ENCODE measurements at places on chromosomes 6 and 20.

DNA sequence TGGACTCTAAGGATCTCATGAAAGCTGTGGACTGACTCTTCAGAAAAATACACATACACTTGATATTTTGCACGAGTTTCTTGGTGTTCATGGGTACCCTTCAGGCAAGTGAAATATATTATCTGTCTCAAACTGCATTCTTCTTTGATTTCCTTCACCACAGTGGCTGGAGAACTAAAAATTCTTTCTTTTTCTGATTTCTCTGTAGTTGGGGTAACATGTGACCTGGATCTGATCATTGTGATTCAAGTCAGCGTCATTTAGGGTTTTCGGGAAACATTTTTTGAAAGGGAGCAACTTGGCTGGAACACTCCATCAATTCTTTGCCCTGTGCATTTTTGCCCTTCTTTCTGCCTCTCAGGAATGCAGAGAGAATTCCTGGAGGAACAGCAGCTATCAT lies 205.8 kb downstream of the OR2B2 start:
- peaks cover 53% of the 10 kb centered on the region for H3K36me3 ChIP-seq
- no peak for DNase-seq
- no peak overlapping the region for H3K27ac ChIP-seq
- H3K4me3 ChIP-seq = no peak overlapping the region
- H3K4me1 ChIP-seq = no peaks in the 10 kb centered on the region
- no peaks in the 10 kb centered on the region for H3K27me3 ChIP-seq

GRCh38 chr6:31907158-31907813 lies 5.4 kb upstream of the ZBTB12 start:
- H3K4me3 ChIP-seq = no peak overlapping the region
- DNase-seq = no peak
- H3K27me3 ChIP-seq = no peaks in the 10 kb centered on the region
- no peak overlapping the region for H3K27ac ChIP-seq
- H3K36me3 ChIP-seq = no peaks in the 10 kb centered on the region

DNA sequence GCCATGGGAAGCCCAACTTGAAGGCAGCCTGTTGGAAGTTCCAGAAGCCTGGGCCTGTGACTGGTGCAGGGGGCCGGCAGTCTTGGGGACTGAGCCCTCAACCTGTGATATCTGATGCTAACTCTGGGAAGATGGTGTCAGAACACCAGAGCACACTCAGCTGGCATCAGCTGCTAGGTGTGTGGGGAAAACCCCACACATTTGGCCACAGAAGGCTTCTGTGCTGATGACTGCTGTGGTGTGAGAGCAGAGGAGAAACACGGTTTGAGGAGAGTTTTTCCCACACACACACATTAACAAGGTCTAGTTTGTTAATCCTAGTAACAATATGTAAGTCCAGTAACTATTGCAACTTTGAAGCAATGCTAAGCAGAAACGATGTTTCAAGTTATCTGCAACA lies 78.0 kb downstream of the PSMB1 start:
- no peaks in the 10 kb centered on the region for H3K27me3 ChIP-seq
- H3K36me3 ChIP-seq = no peaks in the 10 kb centered on the region
- DNase-seq = no peak
- H3K27ac ChIP-seq = no peak overlapping the region

GRCh38 chr6:93580446-93580845 lies 161.1 kb upstream of the EPHA7 start:
- H3K36me3 ChIP-seq = no peaks in the 10 kb centered on the region
- H3K4me1 ChIP-seq = no peaks in the 10 kb centered on the region
- H3K4me3 ChIP-seq = no peak overlapping the region
- DNase-seq = no peak
- H3K27ac ChIP-seq = no peak overlapping the region

DNA sequence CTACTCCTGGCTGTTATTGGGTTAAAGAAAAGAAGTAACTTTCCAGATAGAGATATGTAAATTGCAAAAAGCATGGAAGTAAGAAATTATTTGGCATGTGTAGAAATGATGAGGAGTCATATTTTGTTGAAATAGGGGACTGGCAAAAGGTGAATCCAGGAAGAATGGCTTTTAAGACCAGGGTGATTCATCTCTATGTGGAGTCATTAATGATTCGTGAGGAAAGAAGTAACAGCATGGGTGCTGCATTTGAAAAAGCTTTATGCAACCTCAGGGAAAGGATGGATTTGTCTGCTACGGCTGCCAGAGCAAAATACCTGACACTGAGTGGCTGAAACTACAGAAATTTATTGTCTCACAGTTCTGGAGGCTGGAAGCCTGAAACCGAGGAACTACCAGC lies 14.8 kb upstream of the SYNE1 start:
- no peaks in the 10 kb centered on the region for H3K27me3 ChIP-seq
- H3K4me3 ChIP-seq = no peak overlapping the region
- no peaks in the 10 kb centered on the region for H3K4me1 ChIP-seq
- H3K36me3 ChIP-seq = no peaks in the 10 kb centered on the region
- DNase-seq = no peak

All from RWPE2 (cell line).